LHCN-M2 (cell line): ENCODE measurements at places on chromosomes 6 and 20. TPM values are rescaled to one million over a fixed set of nuclear protein-coding genes. Genes with fewer than 3 reads are reported as not detected.

- DNase-seq: no peak
Measured at GRCh38 chr20:39853050-39853449, 836.0 kb downstream of the MAFB start.

CCN6 gene
- not detected in 2 replicates for total RNA-seq

GRCh38 chr20:15318682-15319081 lies 981.3 kb upstream of the FLRT3 start:
- DNase-seq: no peak

DNA sequence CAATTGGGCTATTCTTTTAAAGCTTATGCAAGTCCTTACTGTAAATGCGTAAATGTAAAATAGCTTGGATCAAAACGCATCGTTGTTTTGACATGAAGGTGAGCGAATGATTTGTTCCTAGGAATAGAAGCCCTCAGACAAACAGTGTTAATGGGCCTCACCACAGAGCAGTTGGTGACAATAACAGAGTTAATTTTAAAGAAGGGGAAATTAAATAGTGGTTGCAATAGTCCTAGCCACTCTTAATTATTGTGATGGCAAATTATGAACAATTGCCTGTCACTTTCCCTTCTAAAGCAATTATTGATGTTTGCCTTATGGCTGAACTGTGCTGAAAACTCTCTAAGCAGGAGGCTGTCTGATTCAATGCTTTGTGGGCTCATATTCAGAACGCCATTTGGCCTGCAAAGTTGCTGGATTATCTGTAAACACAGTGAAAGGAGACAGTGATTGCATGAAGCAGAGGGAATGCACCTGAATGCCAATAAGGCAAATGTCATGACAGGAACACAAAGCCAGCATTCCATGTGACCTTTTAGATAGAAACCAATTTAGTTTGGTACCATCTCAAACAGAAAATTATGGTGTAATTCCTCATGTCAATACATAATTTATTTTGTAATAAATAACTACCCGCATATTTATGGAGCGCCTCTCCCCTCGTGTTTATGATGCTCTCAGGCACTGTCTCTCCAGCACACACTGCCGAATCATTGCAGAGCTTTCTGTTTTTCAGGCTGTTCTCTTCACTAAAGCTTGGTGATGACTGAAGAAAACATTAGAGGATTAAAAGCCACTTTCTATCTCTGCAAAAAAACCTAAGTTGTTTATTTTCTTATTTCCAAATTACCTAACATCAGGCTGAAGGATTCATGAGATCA lies 387.5 kb downstream of the HACE1 start:
- no peak for DNase-seq

DNA sequence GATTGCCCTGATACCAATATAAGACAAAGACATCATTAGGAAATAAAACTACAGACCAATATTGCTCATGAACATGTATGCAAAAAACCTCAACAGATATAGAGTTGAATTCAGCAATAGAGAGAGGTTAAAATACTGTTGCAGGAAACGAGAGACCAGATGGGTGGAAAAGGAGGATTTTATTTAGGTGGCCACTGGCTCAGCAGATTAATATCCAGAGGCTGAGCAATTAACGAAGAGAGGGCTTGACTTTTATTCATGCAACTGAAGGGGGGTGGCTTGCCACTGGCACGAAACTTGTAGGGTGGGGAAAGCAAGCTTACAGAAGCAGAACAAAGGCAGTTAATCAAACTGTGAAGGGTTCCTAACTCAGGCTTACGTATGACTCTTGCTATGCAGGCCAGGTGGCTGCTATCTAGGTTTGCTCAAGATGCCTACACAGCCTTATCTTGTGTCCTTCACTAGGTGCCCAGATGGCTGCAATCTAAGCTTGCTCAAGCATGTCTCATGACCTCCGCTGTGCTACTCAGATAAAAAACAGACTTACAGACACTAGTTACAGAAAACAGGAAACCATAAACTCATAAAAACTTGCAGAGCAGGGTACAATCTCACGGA lies 126.4 kb downstream of the MMUT start:
- no peak for DNase-seq

- no peak for DNase-seq
Measured at GRCh38 chr6:119323931-119324330, 25.6 kb downstream of the MAN1A1 start.

GRCh38 chr6:3523966-3524365 lies 67.1 kb upstream of the SLC22A23 start:
- DNase-seq: no peak
